NCI-H2227 treated with DMSO at 0.1 percent for 48 hours (cell line): ENCODE measurements at places on chromosomes 4 and X.

DNA sequence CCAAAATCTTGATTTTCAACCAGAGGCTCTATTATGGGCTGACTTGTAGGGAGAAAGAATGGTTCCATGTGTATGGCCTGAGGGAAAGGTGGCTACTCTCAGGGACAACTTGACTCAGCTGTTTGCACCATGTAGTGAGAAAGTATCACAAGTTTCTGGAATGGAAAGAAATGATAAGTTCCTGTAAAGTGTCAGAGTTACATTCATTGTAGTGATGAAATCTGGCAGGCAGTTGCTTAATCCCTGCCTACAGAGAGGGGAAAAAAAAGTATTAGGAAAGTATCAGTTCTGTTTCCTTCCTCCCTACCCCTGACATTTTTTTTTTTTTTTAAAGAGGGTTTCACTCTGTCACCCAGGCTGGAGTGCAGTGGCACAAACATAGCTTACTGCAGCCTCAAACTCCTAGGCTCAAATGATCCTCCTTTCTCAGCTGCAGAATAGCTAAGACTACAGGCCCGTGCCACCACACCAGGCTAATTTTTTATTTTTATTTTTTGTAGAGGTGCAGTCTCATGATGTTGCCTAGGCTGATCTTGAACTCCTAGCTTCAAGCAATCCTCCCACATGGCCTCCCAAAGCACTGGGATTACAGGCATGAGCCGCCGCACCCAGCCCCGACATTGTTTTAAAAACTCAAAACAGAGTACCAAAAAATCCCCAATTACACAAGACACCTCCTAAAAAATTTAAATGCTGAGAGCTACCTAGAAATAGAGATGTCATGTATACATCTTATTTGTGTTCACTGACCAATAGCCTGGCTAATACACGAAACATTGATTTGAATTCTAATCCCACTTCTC is 4.8 kb upstream of the FBXL5 start:
- DNase-seq = no peak

DNA sequence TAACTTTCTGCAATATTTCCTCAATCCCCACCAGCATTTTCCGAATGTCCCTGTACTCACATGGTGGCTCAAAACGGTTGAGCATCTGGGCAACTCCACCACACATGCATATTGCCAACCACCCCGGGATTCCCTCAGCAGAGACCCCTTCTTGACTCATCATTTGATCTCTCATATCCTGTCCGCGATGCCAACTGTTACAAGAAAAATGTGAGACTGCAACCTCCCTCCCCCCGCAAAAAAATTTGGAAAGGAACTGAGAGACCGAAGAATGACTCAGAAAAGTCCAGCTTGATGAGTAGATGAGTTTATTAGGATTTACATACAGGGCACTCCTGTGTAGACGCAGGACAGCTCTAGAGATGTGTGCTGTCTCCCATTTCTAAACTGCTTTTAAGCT is 561.4 kb downstream of the ZIC3 start:
- DNase-seq = no peak

DNA sequence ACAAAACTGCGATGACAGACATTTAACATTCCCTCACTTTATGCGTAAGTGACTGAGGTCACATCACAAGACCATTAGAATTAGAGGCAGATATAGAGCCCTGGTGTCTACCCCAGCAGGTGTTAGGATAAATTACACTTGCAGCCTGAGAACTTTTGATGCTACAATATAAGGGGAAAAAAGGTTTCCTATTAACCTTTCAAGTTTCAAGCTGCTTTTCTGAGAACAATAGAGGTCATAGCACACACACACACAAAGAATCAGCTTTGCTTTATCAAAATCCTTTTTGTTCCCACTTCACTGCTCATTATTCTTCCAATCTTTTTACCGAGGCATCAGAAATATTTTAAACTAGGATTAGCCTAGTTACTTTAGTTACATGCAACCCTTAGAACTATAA is 119.8 kb downstream of the COL25A1 start:
- no peak for DNase-seq

DNA sequence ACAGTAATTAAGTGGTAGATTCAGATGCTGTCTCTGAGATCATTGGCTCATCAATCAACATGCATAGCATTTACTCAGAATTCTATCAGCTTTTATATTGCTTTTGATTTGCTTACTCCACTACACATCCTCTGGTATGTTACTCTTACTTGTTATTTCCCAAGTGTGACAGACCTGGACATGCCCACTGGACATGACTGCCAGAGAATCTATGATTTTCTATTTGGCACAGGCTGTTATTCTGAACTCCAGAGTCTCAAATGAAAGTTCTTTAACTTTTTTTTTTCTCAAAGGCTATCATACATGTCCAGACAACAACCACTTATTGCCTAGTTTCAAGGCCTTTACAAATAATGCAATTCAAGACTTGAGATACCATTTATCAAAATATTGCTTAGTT is 116.1 kb upstream of the ARHGAP24 start:
- DNase-seq = no peak

DNA sequence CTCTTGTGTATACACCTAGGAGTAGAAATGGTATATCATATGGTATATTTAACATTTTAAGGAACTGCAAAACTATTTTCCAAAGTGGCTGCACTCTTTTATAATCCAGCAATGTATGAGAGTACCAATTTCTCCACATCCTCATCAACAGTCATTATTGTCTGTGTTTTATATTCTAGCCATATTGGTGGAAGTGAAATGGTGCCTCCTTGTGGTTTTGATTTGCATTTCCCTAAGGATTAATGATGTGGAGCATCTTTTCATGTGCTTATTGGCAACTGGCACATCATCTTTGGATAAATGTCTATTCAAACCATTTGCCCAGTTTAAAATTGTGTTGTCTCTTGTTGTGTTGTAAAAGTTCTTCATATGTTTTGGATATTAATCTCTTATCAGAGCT is 9.6 kb downstream of the BMP15 start:
- DNase-seq = peak; percentile 1

DNA sequence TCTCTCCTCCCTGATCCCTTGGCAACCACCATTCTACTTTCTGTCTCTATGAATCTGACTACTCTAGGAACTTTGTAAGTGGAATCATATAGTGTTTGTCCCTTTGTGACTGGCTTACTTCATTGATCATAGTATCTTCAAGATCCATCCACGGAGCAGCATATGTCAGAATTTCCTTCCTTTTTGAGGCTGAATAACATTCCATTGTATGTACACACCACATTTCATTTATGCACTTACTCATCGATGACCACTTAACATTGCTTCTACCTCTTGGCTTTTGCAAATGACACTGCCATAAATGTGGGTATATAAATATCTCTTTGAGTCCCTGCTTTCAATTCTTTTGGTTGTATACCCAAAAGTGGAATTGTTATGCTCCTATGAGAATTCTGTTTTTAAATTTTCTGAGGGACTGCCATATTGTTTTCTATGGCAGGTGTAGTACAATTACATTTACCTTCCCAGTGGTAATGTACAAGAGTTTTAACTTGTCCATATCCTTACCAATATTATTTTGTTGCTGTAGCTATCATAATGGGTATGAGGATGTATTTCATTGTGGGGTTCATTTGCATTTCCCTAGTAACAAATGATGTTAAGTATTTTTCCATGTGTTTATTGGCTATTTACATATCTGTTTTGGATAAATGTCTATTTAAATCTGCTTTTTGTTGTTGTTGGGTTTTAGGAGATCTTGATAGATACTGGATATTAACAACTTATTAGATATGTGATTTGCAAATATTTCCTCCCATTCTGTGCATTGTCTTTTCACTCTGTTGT is 466.1 kb downstream of the C4orf33 start:
- no peak for DNase-seq

GRCh38 chrX:46627711-46628419 is 54.3 kb downstream of the CHST7 start:
- DNase-seq = no peak

GRCh38 chrX:69234624-69235023 is 69.4 kb upstream of the PJA1 start:
- DNase-seq = no peak

GRCh38 chr4:88661739-88662138 is 35.9 kb downstream of the NAP1L5 start:
- no peak for DNase-seq

- DNase-seq = no peak
Observed at GRCh38 chr4:4541040-4541631, 712 bp downstream of the STX18 start.

GRCh38 chr4:145281951-145282350 is 101.6 kb upstream of the OTUD4 start:
- DNase-seq = no peak

DNA sequence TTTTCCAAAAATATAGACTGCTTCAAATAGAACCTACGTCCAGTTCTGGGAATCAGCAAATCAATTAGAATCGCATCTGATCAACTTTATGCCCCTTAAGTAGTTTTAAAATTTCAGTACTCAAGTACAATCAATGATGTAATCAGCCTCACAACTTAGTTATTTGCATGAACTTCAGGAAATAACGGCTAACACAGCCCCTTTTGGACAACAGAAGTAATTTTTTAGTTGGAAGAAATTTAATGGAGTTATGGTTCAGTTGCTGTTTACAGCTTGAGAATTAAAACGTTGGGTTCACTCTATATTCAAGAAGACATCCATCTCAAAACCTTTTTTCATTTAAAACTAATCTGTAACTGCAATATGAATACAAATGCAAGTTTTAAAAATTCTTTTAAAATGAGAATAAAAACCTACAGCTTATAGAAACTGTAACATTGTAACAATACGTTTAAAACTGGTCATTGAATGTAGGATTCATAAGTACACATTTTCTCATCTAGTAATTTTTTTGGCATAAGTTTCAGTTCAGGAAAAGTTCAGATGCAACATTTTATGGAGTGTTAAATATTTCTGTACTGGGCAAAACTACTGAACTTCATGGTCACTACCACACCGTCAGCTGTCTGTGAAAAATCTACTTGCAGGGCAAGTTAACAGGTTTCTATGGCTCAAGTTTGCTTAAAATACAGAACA is 956 bp downstream of the TAPT1 start:
- no peak for DNase-seq

DNA sequence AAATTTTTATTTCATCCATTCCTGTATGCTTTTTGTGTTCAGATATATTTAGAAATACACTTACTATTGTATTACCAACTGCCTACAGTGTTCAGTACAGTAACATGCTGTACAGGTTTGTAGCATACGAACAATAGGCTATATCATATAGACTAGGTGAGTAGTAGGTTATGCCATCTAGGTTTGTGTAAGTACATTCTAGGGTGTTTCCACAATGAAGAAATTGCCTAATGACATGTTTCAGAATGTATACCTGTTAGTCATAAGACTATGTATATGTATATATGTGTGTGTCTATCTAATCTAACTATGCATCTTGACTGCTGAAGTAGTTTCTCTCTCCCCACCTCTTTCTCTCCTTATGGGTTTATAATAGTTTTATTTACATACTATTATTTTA is 51.5 kb upstream of the BTC start:
- no peak for DNase-seq

GRCh38 chr4:83285055-83285407 is 433 bp upstream of the COQ2 start:
- no peak for DNase-seq

DNA sequence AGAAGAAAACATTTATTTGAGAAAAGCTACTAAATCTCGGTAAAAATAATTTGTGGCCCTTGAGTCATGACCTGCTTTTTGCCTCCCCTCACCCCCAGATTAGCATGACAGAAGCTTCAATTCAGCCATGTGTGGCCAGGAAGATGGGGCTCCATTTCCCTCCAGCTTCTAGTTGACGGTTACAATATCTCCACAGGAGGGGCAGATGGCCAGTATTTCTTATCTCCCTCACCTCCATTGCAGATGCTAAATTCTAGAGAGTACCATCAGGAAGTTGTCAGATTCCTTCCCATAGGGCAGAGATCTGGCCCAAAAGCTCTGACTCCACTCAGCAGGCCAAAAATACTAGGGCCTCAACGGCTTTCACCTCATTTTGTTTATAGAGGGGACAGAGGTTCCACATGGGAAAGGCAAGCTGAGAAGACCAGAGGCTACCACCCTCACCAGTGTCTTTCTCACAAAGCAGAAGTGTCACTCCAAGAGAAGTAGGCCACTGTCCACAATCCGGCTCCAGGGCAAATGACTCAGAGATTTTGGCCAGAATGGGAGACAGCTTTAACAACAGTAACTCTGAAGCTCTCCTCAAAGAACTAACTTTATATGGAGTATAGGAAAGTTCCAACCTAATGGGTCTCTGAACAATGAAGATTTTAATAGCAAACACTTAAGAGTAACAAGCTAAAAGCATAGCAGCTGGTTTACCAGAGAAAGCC is 108.3 kb downstream of the TBC1D19 start:
- DNase-seq = no peak

DNA sequence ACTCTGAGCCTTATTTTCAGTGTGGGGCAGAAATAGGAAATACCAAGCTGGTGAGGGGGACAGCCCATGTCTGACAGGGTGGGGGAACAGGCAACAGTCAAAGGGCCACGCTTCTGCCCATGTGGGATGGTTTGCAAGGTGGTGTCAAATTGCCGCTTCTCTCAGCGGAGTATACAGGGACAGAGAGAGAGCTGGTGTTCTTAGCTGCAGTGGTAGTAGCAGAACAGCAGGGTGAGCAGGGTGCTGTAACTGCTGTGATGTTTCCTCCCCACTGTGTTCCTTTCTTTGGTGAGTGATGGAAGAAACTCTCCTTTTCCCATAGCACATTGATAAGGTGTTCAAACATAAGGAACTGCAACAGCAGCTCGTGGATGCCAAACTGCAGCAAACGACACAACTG is 37.9 kb downstream of the RBBP7 start:
- DNase-seq = no peak

- no peak for DNase-seq
Observed at GRCh38 chrX:130066975-130067615, 43.2 kb downstream of the ELF4 start.

DNA sequence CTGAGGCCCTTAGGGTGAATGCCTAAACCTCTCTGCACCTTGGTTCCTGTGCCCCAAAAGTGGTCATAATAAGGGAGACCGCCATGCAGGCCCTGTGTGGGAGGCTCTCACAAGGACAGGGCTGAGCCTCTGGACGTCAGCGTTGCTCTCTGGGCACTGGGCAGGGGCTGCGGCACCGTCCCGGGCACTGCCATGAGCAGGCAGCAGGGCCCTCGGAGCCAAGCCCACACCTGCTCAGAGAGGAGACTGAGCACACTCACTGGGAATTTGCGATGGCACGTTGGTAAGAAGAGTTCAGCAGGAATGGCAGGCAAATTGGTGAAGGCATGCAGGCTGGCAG is 123.4 kb downstream of the HMX1 start:
- DNase-seq = no peak

DNA sequence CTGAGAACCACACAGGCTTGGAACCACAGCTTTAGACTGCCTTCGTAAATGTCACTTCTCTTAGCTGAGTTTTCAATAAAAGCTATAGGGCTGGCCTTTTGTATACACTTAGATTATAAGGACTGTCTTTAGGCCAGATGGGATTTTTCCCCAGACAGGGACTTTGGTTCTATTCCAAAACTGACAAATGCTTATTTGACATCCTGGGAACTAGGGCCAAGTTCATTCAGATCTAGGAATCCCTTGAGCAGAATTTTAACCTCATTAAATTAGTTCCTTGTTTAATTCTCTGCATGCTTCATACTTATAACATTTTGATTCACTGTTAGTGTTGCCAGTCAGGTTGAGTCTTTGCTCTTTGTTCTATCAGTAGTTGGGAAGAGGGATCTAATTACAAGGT is 23.1 kb downstream of the ZRSR2 start:
- DNase-seq = no peak
